ENCODE measurements at places on chromosomes 3 and 15.

DNA sequence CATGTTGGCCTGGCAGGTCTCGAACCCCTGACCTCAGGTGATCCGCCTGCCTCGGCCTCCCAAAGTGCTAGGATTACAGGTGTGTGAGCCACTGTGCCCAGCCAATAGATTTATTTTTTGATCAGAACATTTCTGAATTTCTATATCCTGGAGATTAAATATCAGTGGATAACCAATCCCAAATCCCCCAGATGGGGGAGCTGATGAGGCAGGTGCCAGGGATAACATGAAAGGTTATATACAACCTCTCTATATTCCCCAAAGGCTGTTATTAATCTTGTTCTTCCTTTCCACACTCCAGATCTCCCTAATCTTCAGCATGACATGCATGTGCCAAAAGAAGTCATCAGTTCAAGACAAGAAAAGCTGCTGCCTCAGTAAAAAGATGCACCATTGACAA lies 112.3 kb downstream of the WDR76 start:
- DNase-seq = no peak

DNA sequence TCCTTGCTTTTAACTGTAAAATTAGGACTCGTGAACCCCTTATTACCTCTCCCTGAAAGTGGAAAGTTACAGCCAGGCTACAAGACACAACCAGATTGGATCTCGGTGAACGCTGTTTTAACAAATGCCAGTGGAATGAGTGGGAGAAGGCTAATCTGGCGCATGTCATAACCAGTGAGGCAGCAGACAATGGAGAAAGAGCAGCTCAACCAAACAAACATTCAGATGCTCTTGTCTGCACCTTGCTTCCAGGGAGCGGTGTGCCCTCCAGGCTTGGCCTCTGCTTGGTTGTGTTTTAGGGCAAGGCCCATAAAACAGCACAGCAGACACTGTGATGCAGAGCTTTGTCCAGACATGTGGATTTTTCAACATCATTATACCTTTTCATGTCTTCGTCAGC lies 45.9 kb upstream of the ATP1B3 start:
- DNase-seq = no peak

- no peak for DNase-seq
These were observed 8.6 kb downstream of the TLR9 start for GRCh38 chr3:52216585-52217408.

DNA sequence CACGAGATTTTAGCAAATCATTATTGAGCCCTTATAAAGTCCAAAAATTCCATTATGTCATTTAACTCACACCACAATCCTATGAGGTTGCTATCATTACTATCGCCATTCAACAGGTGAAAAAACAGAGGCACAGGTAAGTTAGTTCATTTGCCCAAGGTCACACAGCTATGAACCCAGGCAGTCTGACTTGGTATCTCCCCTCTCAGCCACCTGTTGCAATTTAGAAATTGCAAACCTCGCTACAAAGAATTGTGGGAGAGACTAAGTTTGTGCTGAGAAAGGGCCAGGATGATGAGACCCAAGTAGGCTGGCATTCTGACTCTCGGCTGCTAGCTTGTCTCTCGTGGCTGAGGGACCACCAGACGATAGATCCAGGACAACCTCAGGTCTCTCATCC lies 57.7 kb downstream of the LMCD1 start:
- no peak for DNase-seq

GRCh38 chr3:87333393-87333892 lies 57.1 kb upstream of the POU1F1 start:
- DNase-seq = no peak

- DNase-seq = no peak
These were observed 163.3 kb downstream of the PLCH1 start for GRCh38 chr3:155581579-155581978.

- DNase-seq = no peak
These were observed 35.0 kb downstream of the ATP2B2 start for GRCh38 chr3:10470120-10471053.
